ENCODE measurements at places on chromosomes 13 and 19.

DNA sequence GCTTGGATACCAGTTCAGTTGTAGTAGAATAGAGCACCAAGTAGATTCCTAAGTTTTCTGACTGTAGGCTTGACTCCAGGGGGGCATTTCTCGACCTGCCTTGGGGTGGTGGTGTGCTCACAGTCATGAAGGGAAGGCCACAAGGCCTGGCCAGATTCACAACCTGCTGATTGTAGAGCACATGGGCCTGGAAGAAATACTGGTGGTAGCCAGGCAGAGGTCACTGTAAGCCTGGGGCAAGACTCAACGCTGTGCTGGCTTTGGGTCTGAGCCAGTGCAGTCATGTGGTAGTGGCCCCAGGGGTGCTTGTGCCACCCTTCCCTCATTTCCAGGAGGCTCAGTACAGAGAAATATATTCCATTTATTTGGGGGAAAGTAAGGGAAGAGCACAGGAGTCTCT is 832.3 kb upstream of the SLC10A2 start:
- DNase-seq, result no peak

DNA sequence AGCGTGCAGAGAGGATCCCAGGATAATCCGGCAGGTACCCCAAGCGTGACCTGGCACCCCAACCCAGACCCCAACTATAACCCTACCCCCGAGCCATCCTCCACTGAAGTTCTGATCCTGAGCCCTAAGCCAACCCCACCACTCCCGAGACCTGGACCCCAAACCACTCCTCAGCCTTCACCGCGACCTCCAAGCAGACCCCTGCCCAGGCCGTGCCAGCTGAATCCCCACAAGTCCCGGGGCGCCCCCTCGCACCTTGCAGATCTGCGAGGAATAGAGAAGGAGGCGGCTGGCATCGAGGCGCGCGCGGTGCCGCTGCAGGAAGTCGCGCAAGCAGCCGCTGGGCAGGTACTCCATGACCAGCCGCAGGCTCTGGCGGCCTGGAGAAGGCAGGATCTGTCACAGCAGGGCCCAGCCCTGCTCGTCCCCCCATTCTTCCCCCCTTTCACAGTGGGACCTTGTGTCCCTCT is 10.1 kb upstream of the INSL3 start:
- DNase-seq, result peak; percentile 6

- DNase-seq, result no peak
Measured at GRCh38 chr13:28448651-28449358, 46.1 kb downstream of the FLT1 start.

- no peak for DNase-seq
Measured at GRCh38 chr13:44234566-44234965, 139.1 kb upstream of the SERP2 start.

- peak; percentile 45 for DNase-seq
Measured at GRCh38 chr13:36548129-36548528, 115.8 kb downstream of the CCNA1 start.

GRCh38 chr13:33717775-33718174 is 100.2 kb upstream of the RFC3 start:
- no peak for DNase-seq

DNA sequence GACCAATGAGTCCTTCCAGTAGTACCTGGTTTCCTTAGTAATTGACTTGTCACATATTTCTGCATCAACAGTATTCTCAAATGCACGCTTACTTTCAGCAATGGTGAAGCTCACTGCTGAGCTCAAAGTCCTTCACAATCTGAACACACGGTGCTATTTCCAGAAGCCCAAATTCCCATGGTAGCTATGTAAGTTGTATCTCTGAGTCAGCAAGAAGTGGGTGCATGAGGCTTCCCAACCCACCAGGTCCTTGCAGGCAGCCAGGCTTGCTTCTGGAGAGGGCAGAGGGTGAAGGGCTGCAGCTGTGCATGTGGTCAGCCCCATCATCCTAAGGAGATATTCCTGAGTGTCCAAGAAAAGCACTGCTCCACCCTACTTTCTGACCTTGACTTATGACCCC is 25.7 kb downstream of the COL4A2 start:
- no peak for DNase-seq

DNA sequence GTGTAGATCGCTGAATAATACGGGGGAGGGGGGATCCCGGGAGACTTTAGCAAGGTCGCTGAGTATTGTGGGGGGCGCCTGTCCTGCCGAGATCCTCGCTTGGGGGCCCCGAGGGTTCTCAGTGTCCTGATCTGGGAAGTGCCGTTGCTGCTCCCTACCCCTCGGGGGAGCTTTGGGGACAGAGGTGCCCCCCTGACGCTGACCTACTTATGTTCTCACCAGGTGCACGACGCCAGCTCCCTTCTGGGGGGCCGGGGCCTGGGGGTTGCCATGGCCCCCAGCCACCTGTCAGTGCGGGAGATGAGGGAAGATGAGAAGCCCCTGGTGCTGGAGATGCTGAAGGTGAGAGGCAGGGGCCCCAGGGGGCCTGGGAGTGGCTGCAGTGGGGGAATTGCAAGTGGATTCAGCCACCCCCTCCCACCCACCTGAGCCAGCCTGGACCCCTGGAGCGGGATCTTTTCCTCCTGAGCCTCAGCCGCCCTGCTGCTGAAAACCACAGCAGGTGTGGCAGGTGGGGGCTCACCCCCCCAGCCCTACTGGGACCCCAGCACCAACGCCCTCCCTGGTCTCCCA is 537 bp downstream of the NAT14 start:
- no peak for DNase-seq

GRCh38 chr13:52600666-52601065 is 41.6 kb upstream of the HNRNPA1L2 start:
- DNase-seq, result no peak

- DNase-seq, result peak; percentile 93
Measured at GRCh38 chr19:35213663-35214632, 14.6 kb downstream of the FAM187B start.

DNA sequence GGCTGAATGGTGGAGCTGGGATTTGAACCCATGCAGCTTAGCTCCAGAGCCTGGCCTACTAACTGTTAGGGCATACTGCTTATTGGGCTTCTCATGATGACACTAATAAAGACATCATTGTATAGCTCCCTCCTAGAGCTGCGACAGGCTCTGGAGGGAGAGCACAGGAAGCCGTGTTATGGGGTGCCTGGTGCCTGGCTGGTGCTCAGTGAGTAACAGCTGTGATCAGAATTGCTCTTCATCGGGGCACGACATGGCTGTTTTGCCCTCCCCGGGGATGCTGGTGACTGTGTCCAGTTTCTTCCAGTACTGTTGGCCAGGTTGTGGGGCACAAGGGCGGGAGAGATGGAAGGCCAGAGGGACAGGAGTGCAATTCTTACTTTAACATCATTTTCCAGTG is 5.1 kb downstream of the LYPD5 start:
- no peak for DNase-seq
